ENCODE measurements at places on chromosomes 7 and 10.
A peak's percentile ranks its signal among the peaks of the same experiment; 100 is the strongest.

DNA sequence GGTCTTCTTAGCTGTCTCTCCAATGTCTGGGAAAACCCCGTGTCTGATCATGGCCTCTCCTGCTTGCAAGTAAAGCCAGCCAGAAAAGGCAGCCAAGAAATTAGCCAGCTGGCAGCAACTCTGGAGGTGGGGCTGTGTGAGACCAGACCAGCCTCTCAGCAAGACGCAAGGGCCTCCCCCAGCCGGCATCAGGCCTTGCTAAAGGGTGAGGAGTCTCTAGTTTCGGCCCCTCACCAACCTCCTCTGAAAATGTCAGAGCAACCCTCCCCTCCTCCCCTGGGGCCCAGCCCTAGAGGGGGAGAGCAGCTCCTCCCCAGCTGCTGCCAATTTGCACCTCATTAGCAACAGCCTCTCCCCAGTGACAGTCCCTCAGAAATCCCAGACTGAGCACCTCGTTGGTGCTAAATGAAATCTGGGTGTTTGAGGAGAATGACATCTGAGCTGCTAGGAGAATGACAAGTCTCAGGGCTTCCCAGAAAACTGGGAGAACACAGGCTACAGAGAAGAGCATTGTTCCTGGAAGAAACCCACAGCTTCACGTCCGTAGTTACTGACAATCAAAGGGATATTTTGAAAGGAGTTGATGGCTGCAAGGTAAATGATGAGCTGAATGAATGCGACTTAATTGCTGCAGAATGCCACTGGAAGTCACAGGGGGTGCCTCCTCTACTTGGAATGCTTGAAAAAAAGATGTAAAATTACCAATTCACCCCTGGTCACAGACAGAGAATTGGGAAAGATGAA is 25.9 kb downstream of the DGKI start:
- no peak for DNase-seq

- peak; percentile 42 for DNase-seq
Measured at GRCh38 chr7:67019562-67020390, 23.1 kb downstream of the TYW1 start.

DNA sequence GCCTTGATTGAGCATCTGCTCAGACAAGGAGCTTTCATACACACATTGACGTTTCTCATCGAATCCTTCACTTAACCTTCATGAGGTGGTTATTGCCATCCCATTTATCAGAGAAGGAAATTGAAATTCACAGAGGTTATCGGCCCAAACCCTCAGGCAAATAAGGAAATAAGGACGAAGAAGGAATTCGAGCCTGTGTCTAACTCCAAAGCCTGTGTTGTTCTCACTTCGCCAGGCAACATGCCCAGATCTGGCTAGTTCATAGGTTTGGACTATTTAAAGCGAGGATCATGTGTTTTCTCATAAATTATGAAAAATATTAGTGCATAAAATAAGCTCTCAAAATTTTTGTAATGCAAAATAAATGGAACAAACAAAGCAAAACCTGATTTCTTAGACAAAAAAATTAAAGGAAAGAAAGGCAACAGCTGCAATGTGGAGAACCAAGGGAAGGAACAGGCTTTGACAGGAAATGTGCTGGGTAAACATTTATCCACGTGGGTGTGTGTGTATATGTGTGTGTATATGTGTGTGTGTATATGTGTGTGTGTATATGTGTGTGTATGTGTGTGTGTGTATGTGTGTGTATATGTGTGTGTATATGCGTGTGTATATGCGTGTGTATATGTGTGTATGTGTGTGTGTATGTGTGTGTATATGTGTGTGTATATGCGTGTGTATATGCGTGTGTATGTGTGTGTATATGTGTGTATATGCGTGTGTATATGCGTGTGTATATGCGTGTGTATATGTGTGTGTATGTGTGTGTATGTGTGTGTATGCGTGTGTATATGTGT is 4.8 kb downstream of the UCN3 start:
- no peak for DNase-seq

DNA sequence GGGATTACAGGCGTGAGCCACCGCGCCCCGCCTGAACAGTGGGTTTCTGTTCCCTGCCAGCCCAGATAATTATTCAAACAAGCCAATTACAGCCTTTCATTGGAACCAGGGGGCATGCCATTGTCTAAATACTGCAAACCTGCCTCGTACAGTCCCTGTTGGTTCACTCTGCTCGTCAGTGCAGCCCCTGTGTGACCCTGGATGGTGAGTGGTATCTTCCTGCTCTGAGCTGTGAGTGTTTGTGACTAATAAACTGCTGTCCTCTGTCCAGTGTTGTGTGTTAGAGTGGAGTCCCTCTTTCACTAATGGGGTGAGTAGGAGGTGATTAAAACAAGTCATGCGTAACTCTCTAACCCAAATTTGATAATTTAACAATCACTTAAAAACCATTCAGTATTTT is 176.5 kb upstream of the FAM3C start:
- no peak for DNase-seq

DNA sequence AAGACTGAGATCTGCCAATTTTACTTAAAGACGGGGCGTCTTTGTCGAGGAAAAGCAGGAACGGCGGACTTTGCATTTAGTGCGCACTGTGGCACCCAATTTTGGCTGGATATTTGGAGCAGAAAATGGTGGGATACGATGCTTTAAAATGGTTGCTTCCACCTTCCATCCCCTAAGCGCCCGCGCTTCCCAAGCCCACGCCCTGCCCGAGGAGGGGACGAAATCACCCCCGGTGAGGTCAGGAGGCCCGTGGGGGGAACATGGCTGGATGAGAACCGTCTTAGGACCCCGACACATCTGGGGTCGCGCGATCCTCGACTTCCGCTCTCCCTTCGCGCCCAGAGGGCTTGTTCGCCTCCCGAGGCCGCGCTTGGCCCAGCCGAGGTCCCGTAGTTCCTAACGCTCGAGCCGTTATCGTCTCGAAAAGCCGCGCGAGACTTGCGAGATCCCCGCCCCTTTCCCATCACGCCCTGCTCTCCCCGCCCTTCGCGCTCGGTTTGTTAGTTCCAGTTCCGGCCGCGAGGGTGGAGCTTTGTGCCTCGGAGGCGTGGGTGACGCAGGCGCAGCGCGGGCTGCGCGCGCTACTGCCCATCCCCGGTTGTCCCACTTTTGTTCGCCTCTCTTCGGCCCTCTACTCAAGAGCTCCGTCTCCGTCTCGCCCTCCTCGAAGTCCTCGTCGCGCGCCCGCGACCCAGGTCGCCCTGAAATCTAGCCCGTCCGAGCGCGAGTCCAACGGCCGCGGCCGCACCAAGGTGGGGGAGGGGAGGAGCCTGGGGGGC is at the start of gene SRRT:
Gene SRRT (plus strand): TSS at position 527 of the 779 bp plus-strand sequence. CDS start 488 bp downstream, outside the sequence.
- peak; percentile 96 for DNase-seq

DNA sequence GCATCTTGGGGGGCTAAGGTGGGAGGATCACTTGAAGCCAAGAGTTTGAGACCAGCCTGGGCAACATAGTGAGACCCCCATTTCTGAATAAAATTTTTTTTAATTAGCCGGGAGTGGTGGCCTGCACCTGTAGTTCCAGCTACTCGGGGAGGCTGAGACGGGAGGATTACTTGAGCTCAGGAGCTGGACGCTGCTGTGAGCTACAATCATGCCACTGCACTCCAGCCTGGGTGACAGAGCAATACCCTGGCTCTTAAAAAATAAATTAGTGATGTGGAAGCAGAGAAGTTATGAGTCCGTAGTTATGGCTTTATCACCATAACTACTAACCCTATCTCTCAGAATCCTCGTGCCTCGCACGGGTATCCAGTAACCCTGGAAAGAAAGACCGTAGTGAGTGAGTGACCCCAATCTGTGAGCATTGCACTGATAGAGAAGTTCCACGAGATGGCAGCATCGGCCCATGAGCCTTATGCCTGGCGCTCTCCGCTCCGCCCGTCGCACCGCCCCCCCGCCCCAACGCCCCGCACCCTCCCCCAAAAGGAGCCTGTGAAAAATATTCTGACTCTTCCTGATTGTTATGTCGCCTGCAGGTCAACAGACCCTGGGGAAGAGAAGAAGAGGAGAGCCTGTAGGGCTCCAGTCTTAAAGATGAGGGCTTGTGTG is 4.9 kb upstream of the SLC29A3 start:
- no peak for DNase-seq

Measured in HT1080 (cell line).